ENCODE measurements at places on chromosomes 11 and 22.

- DNase-seq, result no peak
Measured at GRCh38 chr22:19607192-19608002, 83.2 kb upstream of the CLDN5 start.

DNA sequence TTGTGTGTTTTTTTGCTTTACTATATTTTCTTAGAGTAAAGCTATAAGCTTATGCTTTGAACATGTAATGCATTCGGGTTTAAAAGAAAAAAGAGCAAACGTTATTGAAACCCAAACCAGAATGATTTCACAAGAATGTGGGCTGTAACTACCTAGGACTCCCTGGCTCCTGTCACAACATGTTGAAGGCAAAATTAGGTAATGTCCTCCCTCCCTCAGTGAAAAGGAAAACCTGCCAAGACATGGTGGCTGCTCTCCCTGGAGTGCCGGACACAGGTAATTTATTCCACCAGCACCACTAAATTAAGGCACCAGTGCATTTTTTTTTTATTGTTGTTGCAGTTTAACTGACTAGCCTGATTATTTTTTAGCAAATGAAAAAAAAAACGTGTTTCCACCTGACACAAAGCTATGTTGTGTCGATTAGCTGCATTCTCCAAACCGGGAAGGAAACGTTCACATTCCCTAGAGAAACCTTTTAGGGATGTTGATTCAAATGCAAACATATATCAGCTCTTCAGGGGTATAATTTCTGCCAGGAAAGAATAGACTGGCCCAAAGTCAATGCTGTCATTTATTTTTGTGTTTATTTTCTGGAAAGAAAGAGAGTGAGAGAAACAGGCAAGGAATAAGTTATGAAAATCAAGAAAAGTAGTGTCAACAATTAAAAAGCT, 134.6 kb downstream of the CCDC34 start:
- no peak for DNase-seq

- DNase-seq, result peak; percentile 23
Measured at GRCh38 chr22:23385678-23386631, 194.1 kb downstream of the IGLL1 start.

DNA sequence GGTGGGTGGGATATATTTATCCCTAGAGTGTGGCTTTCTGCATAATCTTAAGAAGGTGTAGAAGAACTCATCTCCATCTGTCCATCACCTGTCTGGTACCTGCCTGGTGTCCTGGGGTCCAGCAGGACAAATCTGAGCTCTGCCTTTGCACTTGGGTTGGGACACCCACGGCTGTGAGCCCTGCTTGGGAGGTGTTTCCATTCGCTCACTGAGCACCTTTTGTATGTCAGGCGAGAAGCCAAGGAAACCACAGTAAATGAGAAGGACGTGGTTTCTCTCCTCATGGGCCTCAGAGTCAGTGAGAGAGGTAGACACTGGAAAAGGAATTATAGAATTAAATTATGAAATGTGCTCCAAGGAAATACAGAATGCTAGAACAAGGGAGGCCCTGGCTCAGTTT, 555.9 kb downstream of the MIAT start:
- DNase-seq, result no peak

GRCh38 chr11:40679276-40679675, 780.2 kb downstream of the LRRC4C start:
- DNase-seq, result no peak

- no peak for DNase-seq
Measured at GRCh38 chr11:47137476-47137875, 39.2 kb downstream of the ARFGAP2 start.

- DNase-seq, result no peak
Measured at GRCh38 chr11:75504501-75504900, 21.2 kb downstream of the GDPD5 start.

- peak; percentile 46 for DNase-seq
Measured at GRCh38 chr22:47154621-47155081, 392.2 kb downstream of the TBC1D22A start.

- DNase-seq, result no peak
Measured at GRCh38 chr11:117255966-117256365, 23.5 kb downstream of the RNF214 start.

- DNase-seq, result no peak
Measured at GRCh38 chr11:65542738-65543390, 15.3 kb downstream of the LTBP3 start.

DNA sequence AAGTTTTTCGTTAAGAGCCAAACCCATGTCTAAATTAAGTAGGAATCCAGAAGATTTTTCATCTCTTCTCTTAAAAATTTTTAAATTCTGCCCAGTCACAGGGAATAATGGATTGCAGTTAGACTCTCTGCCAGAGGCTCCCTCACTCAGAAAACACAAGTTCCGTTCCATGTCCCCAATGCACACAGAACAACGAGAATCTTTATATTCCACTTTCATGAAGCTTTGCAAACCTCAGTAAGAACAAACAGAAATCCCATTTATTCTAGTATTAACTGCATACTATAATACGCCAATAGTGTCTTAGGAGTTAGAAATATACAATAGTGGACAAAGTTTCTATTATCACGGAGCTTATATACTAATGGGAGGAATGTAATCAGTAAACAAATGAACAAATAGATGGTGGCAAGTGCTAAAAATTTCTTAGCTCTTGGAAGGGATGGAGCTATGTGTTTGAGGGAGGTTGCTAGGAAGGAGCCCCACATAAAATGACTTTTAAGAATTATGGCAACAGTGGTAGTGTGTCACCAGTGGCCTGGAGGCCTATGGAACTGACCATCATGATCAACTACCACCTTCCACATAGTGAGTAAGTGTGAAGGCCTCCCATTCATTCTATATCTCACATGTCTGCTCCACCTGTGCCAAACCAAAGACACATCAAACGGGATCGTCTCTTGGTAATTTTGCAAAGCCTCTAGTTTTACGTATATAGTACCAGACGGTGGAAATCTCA, 24.9 kb downstream of the PICALM start:
- no peak for DNase-seq

DNA sequence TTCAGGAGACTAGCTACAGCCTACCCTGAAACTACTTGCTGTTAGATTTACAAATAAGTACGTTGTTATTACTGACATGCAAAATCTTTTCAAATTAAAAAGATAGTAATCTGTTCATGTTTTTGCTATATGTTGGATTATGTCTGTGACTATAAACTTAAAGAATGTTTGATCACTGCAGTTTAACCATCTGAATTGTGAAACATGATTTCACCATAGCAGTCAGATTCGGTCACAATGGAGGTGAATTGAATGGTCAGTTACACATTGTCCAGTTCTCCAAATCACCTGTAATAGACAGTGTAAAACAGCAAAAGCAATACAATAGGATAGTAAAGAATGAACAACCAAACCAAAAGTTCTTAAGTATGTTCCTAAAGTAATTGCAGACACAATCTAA, 43.3 kb downstream of the CCDC83 start:
- DNase-seq, result no peak

GRCh38 chr22:24887260-24887659, 59.2 kb downstream of the LHFPL7 start:
- DNase-seq, result no peak

GRCh38 chr22:20080776-20081654, 974 bp downstream of the DGCR8 start:
- DNase-seq, result peak; percentile 4

Measured in AG09309 (cell line).